ENCODE measurements at places on chromosomes 3 and 15.
A peak's percentile ranks its signal among the peaks of the same experiment; 100 is the strongest.

- DNase-seq: peak; percentile 48
Observed at GRCh38 chr3:111667621-111668239, 72.6 kb upstream of the ZBED2 start.

- no peak for DNase-seq
Observed at GRCh38 chr3:11625376-11626083, 18.2 kb downstream of the VGLL4 start.

- DNase-seq: no peak
Observed at GRCh38 chr15:101803676-101804075, 367 bp downstream of the OR4F6 start.

- peak; percentile 88 for DNase-seq
Observed at GRCh38 chr3:99532246-99532645, 106.1 kb upstream of the COL8A1 start.

DNA sequence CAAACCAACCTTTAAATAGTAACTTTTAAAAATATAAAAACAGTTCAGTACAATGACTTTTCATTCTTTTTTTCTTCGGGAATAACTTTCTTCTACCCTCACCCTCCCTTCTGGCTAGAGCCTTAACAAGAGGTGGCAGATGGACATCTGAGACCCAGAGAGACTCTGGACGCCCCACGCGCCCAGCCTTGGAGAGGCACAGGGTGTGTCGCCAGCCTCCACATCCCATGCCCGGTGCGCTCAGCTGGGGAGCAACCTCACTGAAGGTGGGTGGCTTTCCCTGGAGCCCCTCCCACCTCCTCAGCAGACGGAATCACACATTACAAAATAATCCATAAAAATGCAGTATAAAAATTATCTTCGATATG is 49.5 kb downstream of the TLE3 start:
- DNase-seq: no peak

DNA sequence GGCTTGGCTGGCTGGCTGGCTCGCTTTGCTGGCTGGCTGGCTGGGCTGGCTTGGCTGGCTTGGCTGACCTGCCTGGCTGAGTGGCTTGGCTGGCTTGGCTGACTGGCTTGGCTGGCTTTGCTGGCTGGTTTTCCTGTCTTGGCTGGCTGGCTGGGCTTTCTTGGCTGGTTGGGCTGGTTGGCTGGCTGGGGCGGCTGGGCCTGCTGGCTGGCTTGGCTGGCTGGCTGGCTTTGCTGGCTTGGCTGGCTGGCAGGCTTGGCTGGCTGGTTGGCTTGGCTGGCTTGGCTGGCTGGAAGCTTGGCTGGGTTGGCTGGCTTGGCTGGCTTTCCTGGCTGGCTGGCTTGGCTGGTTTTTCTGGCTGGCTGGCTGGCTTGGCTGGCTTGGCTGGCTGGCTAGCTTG is 435.6 kb downstream of the GOLGA6L6 start:
- no peak for DNase-seq

DNA sequence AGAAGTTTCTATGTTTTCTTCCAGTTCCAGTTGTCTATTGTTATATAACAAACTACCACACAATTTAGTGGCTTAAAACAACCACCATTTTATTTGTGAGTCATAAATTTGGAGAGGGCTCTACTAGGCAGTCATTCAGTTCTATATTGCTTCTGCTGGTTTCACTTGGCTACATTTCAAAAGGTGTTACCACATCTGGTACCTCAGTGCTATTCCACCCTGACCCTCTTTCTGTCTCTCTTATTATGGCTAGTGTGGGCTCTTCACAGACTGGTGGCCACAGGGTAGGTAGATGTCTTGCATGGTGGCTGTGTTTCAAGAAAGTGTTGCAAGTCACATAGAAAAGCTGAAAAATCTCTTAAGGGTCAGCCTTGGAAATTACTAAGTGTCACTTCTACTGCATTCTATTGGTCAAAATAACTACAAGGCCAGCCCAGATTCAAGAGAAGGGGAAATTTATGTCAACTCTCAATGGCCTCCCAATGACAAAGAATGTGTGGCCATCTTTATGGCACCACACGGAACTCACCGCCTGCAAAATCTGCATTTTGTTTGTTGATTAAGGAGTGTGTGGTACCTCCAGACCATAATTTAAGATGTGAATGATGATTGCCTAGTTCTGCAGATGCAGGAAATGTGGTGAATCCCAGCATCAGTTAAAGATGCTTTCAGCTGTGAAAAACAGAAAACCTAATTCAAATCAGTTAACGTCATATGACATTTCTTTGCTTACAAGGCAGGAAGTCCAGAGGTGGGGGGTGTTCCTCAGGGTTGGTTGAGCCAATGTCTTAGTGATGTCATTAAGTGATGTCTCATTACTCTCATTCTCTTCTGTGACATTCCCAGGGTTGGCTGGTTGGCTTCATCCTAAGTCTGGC is 105.8 kb upstream of the RASGRP1 start:
- DNase-seq: no peak

- peak; percentile 69 for DNase-seq
Observed at GRCh38 chr3:14434126-14434497, 31.7 kb downstream of the SLC6A6 start.

- DNase-seq: no peak
Observed at GRCh38 chr3:151690645-151691044, 43.1 kb upstream of the AADACL2 start.

DNA sequence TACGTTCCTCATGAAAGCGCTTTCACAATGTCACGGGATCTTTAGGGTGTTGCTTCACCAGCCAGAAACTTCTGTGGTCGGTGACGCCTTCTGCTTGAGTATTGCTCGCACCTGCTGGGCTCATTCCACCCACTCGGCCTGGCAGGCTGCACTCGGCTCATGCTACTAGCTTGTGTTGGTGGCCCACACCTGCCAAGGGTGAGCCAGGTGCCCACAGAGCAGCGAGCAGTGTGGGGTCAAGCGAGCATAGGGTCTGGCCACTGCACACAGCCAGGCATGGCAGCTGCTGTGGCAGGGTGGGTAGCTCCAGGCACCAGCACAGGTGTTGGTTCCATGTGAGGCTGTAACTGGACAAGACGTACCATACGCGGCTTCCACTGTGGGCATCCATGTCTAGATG is 202.9 kb upstream of the CADM2 start:
- DNase-seq: no peak

- DNase-seq: no peak
Observed at GRCh38 chr3:119741657-119742590, 39.1 kb downstream of the CFAP91 start.

DNA sequence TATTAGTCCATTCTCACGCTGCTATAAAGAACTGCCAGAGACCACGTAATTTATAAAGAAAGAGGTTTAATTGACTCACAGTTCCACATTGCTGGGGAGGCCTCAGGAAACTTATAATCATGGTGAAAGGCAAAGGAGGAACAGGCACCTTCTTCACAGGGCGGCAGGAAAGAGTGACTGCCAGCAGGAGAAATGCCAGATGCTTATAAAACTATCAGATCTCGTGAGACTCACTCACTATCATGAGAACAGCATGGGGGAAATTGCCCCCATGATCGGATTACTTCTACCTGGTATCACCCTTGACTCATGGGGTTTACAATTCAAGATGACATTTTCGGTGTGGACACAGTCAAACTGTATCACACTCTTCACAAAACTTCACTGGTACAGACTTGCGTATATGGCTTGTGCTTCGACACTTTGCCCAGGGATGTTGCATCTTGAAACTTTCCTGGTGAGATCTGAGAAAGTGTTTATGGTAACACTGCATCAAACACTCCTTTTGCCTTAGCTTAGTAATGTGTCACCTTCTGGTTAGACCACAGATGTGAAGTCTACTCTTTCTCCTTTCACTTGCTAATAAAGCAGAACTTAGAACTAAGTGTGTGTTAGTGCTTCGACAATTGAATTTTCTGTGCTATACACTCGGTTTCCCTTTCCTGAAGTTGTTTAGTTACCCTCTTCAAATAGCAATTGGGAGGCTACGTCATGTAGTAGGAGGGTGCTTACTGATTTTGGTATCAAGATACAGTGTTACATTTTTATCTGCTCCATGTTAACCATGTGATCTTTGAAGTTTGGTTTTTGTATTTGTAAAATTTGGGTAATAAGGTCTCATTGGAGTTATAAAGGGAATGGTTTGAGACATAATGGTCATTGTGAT is 185.7 kb downstream of the LPP start:
- DNase-seq: no peak

- peak; percentile 51 for DNase-seq
Observed at GRCh38 chr3:43379343-43379742, 93.0 kb downstream of the SNRK start.

DNA sequence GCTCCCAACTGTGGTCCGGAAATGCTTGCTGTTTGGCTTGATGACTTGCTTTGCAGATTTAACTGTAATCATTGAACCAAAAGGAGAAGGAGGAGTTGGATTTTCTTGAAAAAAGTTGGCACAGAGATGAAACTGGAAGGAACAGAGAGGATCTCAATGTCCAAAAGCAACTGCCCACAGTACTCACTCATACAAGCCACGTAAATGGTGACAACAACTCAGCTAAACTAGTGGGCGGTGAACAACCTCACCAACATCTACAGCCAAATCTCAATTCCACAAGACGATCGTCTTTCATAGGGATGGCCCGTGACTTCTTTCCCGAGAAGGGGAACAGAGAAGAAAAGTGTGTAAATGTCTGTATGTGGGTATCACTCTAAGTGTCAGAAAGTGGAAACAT is 48.1 kb downstream of the MYO5C start:
- DNase-seq: no peak

- DNase-seq: no peak
Observed at GRCh38 chr3:41076399-41076798, 122.9 kb upstream of the CTNNB1 start.

DNA sequence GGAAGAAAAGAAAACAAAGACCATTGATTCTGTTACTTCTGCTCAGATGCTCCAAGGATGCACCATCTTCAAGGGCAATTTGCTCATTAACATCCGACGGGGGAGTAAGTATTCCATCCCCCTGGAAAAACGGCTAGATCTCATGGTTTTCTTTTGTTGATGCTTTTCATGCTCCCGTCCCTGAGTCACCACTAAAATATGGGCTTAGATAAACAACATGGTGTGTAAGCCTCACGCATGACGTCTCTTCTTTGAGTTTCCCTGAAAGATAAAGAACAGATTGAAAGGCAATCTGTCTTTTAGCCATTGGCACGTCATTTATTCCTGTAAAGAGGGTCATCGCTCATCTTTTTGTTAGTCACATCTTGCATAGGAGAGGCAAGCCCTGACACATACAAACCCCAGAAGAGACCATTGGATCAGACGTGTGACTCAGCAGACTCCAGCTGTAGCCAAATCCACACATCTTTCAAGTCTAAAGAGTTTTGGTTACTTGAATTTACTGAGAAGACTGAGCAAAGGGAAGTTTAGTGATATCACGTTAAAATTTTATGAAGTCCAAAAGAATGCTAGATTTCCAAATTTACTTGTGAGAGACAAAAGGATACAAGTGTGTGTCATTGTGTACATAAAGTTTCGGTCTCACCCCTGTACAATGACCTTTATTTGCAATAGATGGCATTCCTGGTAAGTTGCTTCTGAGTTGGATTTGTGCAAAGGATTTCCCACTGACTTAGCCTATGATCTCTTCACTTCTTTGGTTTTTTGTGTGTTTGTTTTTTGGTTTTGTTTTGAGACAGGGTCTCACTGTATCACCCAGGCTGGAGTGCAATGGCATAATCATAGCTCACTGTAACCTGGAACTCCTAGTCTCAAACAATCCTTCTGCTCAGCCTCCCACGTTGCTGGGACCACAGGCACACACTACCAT is 110.5 kb downstream of the PGPEP1L start:
- DNase-seq: peak; percentile 98

DNA sequence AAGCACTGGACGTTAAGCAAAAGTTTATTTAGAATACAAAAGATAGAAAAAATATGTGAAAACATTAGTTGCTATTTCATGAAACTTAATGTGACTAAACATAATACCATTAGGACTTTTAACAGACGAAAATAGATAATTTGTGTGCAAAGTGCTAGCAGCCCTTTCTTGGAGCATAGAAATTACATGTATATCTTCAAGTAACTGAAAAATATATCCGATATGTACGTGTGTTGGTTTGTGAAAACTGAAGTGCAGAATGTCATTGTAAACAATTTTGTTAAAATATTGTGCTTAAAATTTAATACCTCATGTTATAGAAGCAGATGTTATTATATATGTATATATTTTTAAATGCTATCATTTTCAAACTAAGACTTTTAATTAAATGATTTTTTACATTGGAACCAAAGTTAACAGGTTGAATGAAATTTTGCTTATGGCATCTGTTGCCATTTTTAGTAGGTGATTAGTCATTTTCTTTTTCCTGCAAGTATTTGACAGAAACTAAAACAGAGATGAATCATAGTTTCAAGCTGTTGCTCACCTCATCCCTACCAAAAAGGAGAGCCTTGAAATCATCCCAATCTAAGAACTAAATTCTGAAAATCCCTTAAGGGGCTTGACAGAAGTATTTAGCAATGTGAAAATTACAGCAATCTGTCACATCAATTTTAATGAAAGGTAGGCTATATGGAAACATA is 334.8 kb downstream of the NAALADL2 start:
- peak; percentile 72 for DNase-seq

DNA sequence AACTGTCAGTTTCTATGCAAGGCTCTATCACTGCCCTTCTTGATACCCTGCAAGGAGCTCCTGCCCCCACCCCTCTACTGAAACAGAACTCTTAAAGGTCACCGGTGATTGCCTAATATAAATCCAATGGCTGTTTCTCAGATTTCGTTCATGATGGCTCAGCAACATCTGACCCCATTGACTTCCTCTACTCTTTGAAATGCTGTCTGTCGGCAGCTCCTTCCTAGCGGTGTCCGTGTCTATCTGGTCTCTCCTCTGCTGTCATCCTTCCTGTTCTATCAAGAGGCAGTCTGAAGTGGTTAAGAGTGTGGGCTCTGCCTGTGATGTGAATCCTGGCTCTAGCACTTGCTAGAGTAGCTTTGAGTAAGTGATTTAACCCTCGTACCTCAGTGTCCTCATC is 5.5 kb downstream of the TMEM266 start:
- DNase-seq: no peak

DNA sequence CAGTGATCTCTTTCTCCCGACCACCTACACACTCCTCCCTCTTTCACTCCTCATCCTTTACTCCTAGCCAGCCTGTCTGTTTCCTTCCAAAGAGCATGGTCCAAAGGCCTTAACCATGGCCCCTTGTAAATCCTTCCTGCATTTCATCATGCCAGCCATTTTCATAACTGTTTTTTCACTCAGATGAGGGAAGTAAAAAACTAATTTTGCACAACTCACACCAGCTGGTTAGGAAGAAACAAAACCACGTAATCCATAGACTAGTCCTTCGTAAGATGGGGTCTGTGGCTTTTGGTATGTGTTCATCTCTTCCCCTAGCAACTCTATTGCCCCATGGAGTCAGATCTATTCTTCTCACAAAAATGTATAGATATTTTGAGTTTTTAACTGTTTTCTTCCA is 187.8 kb downstream of the SHOX2 start:
- DNase-seq: no peak

- peak; percentile 72 for DNase-seq
Observed at GRCh38 chr3:17057321-17057720, 172.6 kb downstream of the PLCL2 start.
